ENCODE measurements at places on chromosomes 1 and 21.

GRCh38 chr1:159786966-159787365, 6.2 kb downstream of the DUSP23 start:
- no peak for DNase-seq

DNA sequence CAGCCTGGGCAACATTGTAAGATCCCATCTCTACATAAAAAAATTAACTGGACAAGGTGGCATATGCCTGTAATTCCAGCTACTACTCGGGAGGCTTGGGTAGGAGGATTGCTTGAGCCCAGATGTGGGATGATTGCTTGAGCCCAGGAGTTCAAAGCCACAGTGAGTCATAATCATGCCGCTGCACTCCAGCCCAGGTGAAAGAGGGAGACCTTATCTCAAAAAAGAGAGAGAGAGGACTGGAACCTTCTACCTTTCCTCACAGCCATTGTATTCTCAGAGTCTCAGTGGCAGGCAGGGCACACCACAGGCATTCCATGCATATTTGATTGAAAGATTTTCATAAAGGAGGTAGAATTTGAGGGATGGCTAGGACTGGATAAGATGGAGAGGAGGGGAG, 78.4 kb downstream of the KIF14 start:
- DNase-seq: no peak

DNA sequence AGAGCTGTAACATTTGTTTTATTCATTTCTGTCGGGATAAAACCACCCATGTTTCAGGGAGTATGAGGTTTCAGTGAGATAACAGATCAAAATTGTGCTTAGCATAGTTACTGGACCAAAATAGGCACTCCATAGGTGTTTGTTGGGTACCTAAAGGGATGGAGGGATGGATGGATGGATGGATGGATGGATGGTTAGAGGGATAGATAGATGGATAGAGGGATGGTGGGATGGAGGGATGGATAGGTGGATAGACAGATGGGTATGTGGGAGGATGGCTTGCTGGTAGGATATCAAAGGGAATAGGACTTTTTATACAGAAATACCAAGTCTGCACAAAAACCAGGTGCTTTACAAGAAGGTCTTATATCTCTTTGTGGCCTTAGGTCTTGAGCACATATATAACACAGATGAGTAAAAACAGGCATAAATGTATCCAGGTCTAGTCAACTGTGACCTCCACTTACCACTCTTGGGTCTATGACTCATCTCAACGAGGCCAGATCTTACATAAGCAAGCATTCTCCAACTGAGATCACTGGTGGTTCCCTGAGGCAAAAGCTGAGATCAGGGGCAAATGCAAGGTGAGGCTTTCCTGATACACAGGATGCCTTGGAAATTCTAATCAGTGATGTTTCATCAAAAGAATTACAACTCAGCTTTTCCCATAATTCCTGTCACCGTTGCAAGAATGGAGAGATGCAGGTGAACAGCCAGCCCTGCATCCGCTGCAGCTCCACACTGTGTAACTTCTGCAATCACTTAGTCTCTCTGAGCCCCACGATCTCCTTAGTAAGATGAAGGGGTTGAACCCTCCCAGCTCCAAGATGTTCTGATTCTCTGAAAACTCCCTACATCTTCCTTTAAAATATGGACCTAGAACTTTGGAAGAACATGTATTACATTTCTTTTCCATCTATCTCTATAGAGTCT, 32.0 kb downstream of the PTAFR start:
- no peak for DNase-seq

DNA sequence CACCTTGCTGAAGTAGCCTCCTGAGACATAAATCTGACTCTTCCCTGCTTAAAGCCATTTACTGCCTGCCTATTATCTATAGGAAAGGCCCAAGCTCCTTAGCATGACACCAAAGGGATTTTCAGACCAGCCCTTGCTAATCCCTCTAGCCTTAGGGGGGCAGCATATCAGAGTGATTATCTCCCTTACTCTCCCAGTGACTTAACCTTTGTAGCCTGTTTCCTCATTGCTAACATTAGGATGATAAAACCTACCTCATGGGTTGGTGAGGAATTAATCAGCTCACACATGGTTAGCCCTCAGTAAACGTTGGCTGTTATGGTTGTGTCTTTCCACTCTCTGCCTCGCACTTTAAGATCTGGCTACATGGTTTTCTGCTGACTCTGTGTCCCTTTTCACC, 70.1 kb downstream of the ROR1 start:
- DNase-seq: no peak

DNA sequence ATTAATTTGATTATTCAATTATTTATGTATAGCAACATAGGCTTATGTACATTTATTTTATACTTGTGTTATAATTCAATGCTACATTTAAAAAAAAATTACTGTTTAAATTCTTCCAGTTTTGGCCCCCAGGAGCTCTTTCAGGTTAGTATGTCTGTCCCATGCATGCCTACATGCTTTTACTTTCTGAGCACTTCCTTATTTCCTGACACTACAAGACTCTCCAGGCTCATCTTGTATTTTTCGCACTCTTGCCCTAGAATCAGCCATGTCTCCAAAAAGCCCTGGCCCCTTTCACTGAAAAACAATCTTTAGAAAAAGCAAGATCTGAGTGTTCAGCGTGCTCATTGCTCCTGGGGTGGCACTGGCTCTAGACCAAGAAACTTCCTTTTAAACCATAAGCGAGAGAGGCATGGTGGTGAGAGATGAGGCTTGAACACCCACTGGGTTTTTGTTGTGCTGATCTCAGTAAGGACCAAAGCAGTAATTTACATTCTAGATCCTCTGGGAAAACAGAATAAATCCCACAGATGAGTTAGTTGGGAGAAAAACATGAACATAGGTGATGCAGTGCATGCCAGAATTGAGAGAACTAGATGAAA, 95.0 kb downstream of the SLC30A10 start:
- no peak for DNase-seq

DNA sequence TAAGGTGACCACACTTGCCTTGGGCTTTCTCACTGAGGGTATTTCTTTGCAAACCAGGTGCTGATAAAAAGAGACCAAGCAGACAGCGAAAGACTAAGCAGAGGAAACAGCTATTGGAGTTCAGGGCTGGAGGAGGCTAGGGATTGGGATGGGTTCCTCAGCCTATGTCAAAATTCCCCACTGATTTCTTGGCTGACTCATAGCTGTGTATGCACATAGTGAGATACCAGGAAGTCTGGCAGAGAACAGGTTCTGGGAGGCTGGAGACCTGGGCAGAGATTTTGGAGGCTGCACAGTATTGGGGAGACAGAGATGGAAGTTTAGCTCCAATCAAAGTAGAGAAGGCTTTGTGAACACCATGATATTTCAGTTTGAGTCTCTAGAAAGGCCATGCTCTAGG, 25.3 kb downstream of the YARS1 start:
- no peak for DNase-seq

DNA sequence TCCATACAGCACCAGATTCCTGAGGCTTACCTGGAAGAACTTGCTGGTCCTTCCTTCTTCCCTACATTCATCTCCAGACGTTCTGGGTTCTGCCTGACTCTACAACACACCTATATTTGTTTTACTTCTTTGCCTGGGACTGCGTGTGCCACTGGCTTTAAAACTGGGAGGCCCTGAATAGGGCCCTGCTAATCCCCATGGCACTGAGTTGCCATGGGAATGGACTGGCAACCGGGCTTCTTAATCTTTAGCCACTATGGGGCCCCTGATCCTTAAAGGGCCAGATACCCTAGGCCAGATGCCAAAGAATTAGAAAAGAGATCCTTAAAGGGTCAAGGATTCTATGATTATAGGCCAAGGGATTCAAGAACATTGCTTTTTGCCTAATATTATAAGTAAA, 24.4 kb upstream of the CADM3 start:
- no peak for DNase-seq

GRCh38 chr1:223551610-223552009, 113.9 kb downstream of the CAPN8 start:
- DNase-seq: no peak

- no peak for DNase-seq
Measured at GRCh38 chr21:39713905-39714304, 31.1 kb upstream of the IGSF5 start.

- no peak for DNase-seq
Measured at GRCh38 chr1:49052102-49052501, 275.4 kb upstream of the BEND5 start.

DNA sequence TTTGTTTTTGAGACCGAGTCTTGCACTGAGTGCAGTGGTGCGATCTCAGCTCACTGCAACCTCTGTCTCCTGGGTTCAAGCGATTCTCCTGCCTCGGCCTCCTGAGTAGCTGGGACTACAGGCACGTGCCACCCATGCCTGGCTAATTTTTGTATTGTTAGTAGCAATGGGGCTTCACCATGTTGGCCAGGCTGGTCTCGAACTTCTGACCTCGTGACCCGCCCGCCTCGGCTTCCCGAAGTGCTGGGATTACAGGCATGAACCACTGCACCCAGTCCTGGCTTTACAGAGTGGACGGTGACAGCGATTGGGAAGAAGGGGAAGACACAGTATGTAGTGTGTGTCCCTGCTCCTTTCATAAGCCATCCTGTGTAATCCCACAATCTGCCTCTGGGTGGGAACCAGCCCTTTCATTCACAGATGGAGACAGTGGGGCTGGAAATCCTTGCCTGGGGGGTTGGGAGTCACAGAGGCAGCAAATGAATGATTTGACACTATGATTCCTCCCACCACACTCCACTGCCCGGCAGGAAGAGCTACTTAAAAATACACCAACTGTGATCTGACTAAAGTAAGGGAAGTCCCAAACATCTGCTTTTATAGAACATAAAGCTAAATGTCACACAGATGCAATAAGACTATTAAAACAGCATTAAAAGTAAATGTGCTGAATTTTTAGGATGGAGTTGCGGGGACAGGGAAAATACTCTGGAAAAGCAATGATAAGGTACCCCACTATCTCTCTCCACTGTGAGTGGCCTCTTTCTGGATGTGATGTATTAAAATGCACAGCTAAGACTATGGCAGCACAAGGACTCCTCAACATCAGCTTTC, 4.5 kb downstream of the PARP1 start:
- DNase-seq: peak; percentile 16

GRCh38 chr1:204249736-204250427, 36.1 kb upstream of the GOLT1A start:
- DNase-seq: no peak

GRCh38 chr1:119160866-119161265, 20.4 kb upstream of the WARS2 start:
- DNase-seq: no peak

DNA sequence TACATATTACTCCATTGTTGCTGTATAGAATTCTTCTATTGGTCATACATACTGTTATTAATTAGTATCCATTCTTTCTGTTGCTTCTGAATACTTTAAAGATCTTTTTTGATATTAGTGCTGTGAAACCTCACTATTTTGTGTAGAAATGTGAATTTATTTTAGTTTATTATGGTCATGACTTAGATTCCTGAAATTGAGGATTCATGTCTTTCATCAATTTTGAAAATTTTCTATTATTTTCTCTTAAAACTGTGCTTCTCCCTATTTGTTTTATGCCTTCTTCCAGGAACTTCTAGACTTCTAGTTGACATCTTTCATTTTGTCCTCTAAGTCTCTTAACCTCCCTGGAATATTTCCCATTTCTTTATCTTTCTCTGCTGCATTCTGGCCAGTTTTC, 113.1 kb downstream of the NTPCR start:
- no peak for DNase-seq

GRCh38 chr21:43717967-43718871, 710 bp upstream of the PDXK start:
- DNase-seq: no peak

DNA sequence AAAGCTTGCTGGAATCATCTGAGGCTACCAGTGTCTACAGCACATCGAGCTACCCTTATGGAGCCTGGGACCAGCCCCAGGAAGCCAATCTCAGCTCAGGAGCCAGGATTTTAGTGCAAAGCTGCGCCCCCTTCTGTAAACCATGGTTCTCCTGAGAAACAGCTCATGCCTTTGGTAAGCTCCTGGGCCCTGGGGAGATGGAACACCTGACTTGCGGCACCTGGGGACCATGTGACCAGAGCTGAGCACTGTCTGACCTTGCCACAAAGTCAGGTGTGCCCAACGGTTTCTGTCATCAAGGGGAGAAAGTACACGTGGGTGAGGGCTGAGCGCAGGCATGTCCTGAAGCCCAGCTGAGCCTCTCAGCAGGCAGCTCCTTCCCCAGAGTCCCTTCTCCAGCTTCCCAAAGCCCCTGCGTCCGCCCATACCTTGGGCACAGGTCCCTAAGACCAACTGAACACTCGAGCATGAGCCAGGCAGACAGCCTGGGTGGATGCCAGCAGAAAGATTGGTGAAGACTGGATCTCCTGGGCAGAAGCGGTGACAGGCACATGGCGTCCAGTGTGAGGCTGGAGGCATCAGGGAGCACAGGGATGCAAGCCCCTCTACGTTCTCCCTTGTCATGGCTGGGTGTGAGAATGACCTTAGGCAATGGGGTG, 57.9 kb upstream of the TENT5B start:
- DNase-seq: no peak

- no peak for DNase-seq
Measured at GRCh38 chr1:181452746-181453145, 30.6 kb upstream of the CACNA1E start.

- DNase-seq: no peak
Measured at GRCh38 chr1:239387304-239388158, 1.2 kb downstream of the CHRM3 start.

GRCh38 chr1:20400341-20401177, 85.5 kb downstream of the CAMK2N1 start:
- DNase-seq: no peak

DNA sequence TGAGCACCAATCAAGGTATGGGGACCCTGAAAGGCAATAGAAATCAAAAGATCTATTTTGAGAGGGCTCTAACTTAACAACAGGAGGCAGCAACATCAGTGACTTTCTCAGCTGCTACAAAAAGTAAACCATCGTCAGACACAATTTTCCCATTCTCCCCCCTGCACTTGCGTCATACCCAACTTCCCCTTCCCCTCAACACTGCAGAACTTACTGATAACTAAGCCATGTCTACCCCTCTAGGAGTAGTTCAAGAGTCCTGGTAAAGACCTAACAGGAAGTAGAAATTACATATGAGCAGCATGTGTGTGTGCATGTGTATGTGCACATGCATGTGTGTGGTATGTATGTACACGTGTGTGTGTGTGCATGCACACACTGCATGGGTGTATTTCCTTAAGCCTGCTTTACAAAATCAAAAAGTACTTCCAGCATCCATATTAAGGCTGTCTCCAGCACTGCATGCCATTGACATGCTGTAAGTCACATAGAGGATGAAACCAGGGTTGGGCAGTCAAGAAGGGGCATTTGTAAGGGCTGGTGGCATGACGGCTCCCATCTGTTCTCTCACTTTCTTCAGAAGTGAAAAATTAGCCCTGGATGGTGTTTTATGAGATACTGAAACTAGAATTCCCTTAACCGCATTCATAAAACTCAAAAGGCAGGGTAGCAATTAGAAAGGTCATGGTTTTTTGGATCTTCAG, 460.1 kb upstream of the RUNX1 start:
- DNase-seq: no peak

- DNase-seq: no peak
Measured at GRCh38 chr1:23376890-23377811, 7.5 kb upstream of the ZNF436 start.

Measured in erythroblast (primary cell).